Stimulated activated CD4-positive, alpha-beta T cell treated with anti-CD3 and anti-CD28 coated beads, Interleukin-1b, Interleukin-23, amount 100 ng/mL, for 48 hours (primary cell): ENCODE measurements at places on chromosomes 7 and 10.
A peak's percentile ranks its signal among the peaks of the same experiment; 100 is the strongest.

- no peak for DNase-seq
Observed at GRCh38 chr7:105122619-105123018, 108.6 kb downstream of the KMT2E start.

GRCh38 chr10:126309228-126309883, 78.9 kb downstream of the ADAM12 start:
- DNase-seq, result no peak

DNA sequence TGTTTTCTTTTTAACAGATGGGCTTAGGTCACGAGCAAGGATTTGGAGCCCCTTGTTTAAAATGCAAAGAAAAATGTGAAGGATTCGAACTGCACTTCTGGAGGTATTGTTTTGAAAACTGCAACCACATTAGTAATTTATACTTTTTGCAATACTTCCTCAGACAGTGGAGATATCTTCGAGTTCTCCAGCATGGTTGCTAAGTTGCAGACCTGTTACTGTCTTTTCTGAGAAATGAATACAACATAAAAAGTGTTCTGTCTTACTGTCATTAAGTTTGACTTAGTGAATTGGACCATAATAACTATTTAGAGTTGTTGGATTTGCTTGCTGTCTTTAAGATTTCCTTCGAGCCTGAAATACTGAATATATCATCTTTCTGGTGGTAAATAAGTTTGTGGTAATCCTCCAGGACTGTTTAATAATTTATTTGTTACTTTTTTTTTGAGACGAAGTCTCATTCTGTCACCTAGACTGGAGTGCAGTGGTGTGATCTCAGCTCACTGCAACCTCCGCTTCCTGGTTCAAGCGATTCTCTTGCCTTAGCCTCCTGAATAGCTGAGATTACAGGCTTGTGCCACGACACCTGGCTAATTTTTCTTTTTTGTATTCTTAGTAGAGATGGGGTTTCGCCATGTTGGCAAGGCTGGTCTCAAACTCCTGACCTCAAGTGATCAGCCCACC, 24.3 kb downstream of the TES start:
- no peak for DNase-seq

DNA sequence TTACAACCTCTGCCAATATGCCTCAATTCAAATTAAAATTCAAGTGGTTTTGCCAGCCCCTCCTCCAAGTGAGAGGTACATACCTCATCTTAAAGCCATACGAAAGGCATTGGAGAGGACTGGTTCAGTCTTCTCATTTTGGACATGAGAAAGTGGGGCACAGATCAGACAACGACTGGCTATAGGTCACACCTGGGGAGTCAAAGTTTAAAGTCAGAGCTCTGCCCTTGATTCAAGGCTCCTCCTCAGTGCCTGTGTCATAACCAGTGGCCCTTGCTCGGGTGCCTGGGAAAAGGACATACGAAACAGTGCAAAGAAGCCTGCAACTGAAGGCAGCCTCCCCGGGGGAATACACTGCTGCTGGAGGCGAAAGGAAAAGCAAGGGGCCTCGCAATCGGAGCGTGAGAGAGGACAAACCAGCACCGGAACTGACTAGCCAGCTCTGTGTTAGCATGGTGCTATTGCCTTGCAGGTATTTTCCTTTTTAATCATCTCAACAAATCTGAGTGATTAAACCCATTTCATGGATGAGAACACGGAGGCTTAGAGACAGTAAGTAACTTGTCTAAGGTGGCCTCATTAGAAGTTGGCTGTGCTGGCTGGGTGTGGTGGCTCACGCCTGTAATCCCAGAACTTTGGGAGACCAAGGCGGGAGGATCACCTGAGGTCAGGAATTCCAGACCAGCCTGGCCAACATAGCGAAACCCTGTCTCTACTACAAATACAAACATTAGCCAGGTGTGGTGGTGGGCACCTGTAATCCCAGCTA, 1.1 kb upstream of the MTPAP start:
- no peak for DNase-seq

DNA sequence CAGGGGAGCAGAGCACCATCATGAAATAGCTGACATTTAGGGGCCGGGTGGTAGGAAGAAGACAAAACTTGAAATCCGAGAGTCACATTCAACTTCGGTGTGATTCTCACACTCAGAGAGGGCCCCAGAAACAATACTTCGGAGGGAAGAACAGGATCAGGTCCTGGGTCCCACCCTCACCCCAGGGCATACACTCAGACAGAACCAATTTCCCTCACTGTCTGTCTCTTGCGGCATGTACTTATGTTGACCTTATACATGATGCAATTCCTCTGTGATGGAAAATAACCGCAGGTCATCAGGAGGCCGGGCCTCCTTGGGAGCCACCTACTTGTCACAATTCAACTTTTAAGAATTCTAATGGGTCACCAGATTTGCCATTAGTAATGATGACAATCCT, 26.3 kb upstream of the HMX3 start:
- DNase-seq, result no peak

DNA sequence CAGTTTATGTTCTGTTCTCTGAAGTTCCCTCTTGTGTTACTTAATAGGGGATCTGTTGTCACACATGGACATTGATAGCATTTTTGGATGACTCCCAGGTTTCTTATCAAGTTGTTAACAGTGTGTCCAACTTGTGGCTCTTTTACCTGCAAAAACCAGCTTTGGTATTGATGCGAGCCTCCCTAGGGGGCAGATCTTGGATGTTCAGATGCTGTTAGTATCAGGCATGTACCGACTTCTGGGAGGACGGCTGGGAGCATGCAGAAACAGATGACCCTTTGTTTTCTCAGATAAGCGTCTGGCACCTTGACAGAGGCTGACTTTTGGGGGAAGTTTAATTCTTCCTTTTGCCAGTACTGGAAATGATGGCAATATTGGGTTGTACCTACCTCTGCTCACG, 2.2 kb downstream of the PLPP4 start:
- no peak for DNase-seq

DNA sequence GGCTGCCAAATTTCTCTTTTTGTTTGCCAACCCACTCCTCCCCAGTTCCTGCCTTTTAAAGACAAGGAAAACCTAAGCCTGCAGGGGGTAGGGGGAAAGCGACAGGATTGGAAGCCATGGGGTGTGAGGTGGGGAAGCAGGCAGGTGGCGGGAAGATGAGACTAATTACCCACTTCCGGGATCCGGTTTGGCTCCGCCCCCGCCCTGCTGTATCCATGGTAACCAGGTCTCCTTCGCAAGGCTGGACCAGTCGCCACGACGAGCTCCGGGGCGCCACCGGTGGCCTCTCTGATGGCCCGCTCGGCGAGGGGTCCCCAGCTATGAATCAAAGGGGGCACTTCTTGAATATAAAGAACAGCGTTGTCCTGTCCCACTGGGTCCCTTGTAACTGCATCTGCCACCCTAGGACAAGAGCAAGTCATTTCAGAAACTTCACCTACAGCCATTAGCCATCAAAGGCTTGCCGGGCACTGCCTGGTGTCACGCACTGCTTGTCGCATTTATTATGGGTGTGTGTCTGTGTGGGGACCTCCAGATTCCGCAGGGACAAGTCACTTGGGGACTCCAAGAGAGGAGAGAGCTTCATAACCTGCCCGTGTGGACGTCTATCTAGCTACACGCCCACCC, 55.4 kb upstream of the LMTK2 start:
- peak; percentile 70 for DNase-seq

GRCh38 chr10:82924711-82925110, 1049.7 kb downstream of the NRG3 start:
- no peak for DNase-seq

DNA sequence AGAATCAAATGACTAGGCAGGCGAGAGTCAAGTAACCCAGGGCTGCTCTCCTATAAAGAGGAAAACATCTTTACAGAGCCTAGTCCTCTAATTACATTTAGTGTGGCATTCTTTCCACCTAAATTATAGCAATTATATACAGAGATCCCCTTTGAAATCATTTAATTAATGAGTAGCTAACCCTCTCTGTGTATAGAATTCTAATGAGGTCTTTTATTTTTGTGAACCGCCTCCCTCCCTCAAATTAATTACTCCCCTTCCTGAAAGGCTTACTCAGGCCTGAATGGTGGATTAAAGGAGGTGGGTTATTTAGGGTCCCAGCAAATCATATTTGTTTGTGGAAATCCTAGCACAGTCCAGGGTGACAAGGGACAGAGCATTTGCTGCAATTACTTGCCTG, 551.8 kb downstream of the SORCS3 start:
- no peak for DNase-seq

DNA sequence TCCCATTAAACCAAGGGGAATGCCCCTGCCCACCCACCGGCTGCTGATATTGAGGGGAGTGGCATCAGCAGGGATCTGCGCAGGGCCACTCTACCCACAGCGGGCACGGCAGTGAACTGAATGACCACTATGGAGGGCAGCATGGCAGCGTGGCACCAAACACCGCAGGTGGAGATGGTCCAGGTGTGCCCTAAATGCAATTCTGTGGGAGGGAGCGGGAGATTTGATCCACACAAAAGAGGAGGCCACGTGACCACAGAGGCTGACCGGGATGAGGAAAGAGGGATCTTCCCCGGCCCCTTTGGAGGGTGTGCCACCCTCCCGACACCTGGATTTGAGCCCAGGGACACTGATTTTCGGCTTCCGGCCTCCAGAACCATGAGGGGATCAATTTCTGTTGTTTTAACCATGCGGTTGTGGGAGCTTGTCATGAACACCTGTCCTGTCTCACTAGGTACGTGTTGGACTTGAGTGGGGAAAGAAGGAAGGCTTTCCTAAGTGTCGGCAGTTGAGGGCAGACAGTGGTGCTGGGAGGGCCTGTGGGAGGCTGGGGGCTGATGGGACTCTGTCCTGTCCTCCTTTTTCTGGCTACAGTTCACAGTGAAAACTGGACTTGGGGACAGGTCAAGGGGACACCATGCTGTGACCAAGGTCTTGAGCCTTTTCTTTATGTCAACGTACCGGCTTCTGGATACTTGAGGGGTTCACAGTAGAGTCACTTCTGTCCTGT, 66.1 kb downstream of the CFAP46 start:
- DNase-seq, result no peak

DNA sequence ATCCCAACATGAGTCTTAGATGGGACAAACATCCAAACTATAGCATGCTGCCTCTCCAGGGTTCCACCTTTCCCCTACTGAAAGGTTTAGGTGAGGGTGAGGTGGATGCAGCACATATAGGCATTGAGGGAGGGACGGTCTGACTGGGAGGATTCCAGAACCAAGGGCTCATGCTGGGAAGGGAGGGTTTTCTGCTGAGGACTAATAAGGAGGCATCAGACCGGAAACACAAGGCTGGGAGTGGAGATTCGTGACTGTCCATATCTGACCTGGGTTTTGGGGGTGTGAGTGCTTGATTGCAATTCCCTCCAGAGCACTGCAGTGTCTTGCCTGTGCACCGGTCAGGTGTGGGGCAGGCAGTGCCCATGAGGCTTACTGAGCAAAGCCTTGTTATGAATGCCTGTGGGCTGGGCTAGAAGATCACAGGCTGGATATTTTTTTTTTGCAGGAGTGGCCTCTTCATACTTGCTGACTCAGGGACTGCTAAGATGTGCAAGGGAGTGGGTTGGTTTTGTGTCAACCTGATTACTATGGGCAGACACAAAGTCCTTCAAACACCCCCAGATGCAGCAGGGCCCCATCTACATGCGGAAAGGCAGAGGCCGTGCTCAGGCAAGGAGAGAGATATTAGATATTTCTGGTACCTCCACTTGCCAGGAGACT, 26.7 kb downstream of the DMBT1 start:
- DNase-seq, result no peak
